ENCODE measurements at places on chromosomes 6 and 20.

DNA sequence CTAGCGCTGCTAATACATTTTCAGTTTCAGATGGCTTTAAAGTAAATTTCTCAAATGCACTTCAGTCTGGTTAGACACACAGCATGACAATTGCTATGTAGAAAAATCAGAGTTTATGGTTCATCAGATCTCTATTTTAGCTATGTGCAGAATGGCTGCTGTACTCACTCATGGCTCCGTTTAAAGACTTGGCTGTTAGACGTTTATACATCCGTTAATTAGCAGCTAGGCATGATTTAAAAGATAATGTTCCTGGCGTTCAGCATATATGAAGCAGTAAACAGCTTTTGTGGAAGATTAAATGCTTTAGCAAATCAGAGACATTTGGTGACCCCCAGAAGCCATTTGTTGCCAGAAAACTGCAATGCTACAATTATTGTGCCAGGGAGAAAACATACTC lies 350.0 kb upstream of the MANEA start:
- DNase-seq = no peak

DNA sequence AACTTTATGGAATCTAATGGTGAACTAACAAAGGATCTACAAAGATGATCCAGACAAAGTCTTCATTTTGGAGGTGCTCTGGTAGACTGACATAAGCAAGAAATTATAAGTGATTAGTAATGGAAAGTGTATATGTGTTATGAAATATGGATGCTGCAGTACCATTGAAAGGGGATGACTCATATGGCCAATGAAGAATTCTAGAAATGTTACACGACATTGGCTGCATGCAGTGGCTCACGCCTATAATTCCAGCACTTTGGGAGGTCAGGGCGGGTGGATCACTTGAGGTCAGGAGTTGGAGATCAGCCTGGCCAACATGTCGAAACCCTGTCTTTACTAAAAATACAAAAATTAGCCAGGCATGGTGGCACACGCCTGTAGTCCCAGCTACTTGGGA lies 23.5 kb downstream of the CFAP206 start:
- DNase-seq = no peak

GRCh38 chr6:123520217-123520616 lies 116.5 kb downstream of the TRDN start:
- no peak for DNase-seq

- DNase-seq = no peak
These were observed 1.5 kb downstream of the PPP1R14C start for GRCh38 chr6:150144294-150144868.

GRCh38 chr6:146859206-146859605 lies 260.4 kb downstream of the ADGB start:
- no peak for DNase-seq

DNA sequence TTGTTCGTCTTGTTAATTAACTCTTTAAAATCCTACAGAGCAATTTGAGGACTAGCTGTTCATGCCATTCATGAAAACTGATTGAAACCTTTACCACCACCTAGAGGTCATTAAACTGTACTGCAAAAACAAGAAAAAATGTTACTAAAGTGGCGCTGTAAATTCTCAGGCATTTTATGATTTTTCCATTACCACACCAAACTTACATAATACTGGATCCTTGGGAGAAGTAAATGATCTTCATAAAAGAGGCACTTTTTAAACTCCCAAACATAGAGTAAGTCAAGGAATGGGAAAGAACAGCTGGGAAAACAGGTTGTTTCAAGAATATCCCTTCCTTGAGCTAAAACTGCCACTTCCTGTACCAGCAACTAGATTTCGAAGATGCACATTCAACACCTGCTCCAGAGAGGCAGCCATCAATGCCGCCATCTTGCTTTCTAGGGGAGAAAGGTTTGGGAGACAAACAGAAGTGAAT lies 54.3 kb downstream of the MYLIP start:
- DNase-seq = no peak

DNA sequence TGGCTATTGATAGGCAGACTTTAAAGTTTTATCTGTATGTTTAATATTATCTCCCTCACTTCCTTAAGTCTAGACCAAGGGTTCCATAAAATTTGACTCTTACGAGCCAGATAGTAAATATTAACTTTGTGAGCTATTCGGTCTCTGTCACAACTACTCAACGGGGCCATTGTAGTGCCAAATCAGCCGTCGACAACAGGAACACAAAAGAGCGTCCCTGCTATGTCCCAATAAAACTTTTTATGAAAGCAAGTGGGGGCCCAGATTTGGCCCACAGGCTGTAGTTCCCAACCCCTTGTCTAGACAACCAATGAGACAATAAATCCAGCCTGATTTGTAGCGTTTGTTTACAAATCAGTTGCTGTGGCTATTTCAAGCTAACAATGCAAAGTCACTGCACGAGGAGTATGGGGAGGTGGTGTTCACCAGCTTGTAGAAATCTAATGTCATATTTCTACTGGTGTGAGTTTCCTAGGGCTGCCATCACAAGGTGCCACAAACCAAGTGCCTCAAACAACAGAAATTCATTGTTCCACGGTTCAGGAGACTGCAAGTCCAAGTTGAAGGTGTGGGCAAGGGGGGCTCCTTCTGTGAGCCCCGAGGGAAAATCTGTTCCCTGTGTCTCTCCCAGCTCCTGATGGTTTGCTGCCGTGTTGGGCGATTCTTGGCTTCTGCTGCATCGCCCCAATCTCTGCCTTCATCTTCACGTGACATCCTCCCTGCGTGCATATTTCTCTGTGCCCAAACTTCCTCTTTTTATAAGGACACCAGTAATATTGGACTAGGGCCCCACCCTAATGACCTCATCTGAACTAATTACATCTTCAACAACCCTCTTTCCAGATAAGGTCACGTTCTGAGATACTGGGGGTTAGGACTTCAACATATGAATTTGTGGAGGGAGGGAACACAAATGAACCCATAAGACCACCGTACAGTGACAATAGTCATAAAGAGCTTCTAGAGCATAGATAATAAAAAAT lies 356.0 kb upstream of the JARID2 start:
- DNase-seq = no peak

DNA sequence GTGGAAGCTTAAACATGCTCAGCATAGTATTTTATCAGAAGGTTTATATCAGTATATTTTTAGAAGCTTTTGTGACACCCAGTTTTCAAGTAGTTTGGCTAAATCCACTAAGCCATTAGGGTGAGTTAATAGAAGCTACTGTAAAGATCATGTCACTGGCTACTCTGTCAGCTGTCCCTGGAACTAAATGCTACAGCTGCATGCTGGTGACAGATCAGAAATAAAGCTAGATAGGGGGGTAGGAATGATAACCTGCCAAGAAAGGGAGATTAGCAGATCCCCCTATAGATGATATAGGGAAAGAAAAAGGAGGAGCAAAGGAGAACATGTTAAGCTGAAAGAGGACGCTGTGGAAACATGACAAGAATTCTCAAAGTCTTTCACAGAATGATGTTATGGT lies 363.2 kb downstream of the QKI start:
- no peak for DNase-seq

DNA sequence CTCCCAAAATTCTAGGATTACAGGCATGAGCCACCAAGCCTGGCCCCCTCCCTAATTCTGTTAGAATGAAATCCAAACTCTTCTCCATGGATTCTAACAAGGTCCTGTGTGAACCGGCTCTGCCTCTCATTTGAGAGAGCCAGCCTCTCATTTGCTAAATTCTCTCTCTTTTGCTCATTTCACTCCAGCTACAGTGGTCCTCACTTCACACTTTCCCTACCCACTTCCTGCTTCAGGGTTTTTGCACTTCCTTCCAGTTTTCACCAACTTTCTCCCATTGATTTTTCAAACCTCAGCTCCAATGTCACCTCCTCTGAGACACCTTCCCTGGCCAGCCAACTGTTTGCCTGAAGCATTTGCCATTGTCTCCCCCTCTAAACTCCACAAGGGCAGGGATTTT lies 5.1 kb downstream of the COX4I2 start:
- no peak for DNase-seq

DNA sequence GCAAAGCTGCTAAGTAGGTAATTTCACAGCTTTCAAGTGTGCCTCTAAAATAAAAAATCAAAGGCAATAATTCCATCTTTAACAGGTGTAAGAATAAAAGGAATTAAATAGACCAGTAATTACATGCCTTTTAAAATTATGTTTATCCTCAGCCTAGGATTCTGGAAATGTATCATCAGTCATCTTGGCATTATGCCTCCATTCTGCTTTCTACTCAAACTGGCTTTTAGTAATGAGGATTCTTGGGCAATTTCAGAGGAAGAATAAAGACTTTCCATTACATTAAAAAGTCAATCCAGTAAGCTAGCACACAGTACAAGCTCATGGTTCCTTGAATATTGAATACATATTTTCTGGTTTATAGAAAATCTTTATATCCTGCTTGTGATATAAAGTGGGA lies 44.7 kb downstream of the GSTA2 start:
- DNase-seq = no peak

DNA sequence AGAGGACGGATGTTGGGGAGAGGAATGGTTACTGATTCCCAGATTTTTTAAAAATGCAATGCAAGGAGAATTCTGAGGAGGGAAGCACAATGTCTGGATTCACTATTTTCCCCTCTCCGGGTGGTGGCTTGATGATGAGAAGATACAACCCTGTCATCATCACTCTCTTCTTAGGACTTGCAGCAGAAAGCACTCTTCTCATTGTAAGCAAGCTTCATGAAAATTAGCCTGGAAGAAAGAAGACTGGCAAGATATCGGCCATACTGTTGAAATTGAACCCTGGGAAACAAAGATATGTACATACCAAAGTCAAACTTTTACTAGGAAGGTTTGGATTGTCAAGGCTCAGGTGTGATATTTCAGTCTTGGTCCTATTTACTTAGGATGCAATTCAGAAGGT lies 195.7 kb downstream of the EDN1 start:
- DNase-seq = no peak

- DNase-seq = no peak
These were observed 51.7 kb downstream of the MYH7B start for GRCh38 chr20:35007413-35007812.

DNA sequence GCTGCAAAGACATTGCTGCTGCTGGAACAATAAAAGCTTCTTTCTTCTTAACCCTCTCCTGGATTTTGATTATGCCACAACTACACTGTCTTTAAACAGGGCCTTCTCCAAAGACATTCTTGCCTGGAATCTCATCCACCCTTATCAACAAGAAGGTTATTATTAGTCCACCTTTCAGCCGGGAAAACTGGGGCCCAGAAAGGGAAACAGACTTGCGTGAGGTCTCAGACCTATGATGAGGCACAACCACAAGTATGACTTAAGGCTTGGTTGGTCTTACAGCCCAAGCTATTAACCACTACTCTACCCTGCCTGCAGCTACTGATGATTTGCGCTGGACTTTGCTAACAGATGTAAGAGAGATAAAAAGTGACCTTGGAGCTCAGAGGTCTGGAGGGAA lies 62.8 kb upstream of the CTNNBL1 start:
- no peak for DNase-seq

DNA sequence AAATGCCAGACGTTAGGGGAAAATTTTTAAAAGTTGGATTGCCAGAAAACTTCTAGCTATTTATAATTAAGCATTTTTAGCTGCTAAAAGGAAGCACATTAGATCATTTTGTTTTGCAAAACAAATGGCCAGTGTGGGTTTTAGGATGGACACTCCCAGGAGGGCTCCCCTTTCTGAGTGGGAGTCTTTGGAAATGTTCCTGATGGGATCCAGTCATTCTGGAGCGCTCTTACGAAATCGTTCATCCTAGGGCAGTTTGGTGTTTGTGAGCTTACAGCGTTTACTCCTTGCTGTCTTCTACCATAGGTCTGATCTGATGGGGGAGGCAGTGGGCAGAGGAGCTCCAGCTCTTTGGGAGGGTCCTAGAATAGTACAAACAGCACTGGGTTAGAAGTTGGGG lies 14.7 kb downstream of the GNAS start:
- no peak for DNase-seq

- DNase-seq = no peak
These were observed 171.1 kb downstream of the KIF6 start for GRCh38 chr6:39553860-39554802.

DNA sequence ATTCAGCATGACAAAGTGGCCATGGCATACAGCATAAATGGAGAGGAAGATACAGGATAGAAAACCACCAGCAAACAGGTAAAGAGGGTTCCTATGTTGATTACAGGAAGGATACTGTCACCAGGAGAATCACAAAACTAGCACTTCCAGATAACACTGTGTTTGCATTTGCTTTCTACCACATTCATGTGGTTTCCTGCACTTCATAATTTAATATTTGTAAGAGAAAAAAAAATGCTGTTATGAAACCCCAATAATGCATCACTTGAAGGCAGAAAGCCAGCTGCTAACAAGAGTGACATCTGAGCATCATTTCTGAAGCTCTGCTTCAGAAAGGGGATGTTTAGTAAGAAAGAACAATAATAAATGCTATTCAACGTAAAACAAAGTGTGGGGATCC lies 106.6 kb downstream of the ATXN1 start:
- DNase-seq = no peak

DNA sequence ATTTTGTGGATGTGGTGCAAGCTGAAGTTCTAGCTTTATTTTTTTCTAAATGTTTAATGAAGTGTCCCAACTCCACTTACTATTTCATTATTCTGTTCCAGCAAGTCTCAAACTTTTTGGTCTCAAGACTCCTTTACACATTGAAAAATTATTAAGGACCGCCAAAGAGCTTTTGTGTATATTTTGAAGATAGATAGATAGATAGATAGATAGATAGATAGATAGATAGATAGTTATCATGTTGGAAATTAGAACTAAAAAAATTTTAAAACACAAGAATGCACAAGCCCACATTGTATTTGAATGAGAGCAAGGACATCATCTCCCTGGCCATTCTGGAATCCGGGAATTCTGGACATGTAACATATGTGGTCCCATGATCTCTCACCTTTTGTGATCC lies 181.2 kb upstream of the SNX9 start:
- DNase-seq = no peak

- no peak for DNase-seq
These were observed 15.1 kb downstream of the PCK1 start for GRCh38 chr20:57576002-57576401.

GRCh38 chr6:24445704-24446103 lies 43.0 kb downstream of the MRS2 start:
- no peak for DNase-seq

GRCh38 chr6:158630938-158631616 lies 13.5 kb downstream of the DYNLT1 start:
- no peak for DNase-seq

DNA sequence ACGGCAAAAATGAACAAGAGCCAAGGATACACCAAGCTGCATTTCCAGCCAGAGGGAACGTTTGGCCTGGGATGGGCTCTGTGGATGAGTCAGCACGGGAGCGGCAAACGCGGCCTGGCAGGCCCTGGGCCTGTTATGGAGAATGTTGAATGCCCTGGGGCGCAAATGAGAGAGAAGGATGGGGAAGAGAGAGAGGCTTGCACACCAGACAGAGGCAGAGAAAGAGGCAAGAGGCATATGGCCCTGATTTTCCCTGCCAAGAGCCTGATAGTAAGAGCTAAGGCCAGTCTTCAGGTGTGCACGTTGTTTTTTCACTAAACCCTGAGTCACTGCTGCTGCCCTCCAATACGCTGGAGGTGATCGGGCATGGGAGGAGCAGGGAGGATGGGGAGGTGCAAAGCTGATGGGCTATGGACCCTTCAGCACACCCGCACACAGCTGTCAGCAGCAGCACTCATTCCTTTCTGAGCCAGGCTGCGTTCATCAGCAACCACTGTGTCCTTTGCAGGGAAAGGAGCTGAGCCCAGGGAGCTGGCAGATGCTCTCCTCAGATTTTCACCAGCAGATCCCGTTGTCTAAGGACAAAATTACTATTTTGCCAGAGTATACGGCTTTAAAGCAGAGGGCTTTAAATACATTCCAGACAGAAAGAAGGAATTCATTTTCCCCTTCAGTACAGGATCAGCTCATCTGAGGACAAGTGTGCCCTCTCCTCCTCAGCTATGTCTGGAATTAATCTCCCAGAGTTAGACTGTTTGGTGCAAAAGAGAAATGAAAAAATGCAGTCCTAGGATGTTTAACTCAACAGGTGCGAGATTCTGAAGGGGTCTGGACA lies 61.7 kb upstream of the SLC22A23 start:
- DNase-seq = no peak
